ENCODE measurements at places on chromosomes 12 and 14.

DNA sequence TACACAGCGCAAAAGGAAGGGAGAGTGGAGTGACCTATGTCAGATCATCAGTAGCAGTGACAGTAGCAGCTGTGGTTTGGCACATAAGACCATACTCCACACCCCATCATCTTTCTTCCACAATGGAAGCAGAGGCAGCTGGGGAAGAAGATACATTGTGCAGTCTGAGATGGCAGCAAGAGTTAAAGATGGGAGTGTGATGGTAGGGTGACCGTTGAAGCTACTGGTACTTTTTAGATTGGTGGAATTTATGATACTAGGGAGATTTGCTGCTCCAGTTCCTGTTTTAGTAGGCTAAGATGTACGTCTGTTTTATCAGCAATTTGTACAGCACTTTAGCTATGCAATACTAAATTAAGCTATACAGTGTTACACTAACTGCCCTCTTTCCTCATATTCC, 291.0 kb downstream of the FUT8 start:
- DNase-seq = no peak

- peak; percentile 79 for DNase-seq
These were observed at the start of gene KIF5A for GRCh38 chr12:57549909-57550640. TSS of gene KIF5A (plus strand) at chr12:57550044. CDS start at chr12:57550272, 228 bp downstream.

DNA sequence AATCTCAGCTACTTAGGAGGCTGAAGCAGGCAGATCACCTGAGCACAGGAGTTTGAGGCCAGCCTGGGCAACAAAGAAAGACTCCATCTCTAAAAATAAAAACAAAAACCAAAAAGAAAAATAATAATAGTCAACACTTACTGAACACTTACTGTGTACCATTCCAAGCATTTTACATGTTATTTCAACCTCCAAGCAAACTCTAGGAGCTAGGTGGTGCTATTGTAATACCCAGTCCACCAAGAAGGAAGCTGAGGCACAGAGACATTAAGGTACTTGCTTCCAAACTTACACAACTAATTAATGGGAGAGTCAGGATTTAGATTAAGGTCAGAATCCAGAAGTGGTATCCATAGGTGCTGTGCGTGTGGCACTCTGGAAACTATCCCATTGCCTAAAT, 13.7 kb upstream of the OR6J1 start:
- DNase-seq = no peak

DNA sequence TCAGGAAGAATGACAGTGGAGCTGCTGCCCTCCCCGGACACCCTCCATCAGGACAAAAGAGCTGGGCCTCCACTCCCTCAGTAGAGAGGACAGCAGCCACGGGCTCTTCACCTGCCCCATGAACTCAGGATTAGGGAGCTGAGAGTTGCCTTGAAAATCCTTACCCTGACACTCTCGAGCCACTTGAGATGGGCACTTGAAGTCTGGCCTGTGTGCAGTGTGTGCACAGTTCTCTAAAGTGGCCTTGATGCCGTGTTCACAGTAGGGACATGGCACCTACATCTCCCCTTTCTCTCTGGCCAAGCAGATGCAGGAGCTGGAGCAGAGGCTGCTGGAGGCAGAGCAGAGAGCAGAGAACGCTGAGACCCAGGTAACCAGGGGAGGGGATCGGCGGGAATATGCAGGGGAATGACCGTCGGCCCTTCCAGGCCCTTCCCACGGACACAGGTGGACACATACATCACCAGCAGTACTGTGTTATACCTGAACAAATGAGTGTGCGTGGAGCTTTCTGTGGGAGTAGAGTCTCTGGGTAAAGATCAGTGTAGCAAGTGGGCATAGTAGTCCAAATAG, 22.5 kb downstream of the PLEKHH1 start:
- no peak for DNase-seq

DNA sequence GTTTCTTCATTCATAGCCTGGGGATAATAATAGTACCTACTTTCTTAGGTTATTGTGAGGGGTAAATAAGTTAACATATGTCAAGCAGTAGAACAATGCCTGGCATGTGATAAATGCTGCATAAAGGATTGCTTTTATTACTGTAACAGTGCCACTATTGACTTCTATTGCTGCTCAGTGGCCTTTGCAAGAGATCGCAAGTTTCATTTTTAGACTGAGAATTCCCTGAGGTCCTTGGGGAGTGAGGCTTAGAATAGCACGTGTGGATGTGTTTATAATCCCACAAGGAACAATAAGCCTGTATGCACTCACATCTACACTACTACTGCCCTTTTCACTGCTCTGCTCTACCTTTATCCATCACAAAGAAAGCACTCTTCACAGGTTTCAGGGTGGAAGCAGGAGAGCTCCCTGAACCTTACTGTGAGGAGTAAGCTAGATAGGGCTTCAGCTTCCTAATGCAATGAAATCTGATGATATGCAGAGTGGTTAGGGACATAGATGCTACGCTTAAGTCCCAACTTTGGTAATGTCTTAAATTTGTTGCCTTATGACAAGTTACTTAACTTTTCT, 302.6 kb downstream of the SNAPC1 start:
- no peak for DNase-seq
